ENCODE measurements at places on chromosomes 2 and 18.

DNA sequence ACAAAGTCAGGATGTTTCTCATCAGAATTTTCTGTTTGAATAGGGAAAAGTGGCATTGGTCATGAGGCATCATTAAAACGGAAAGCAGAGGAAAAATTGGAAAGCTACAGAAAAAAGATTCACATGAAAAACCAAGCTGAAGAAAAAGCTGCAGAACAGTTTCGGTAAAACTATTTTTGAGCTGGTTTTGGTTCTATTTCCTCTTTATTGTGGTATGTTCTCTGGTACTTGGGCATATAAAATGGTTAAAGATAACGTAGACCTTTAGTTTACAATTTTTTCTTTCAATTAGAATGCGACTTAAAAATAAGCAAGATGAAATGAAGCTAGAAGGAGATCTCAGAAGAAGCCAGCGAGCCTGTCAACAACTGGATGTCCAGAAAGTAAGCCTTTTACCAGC lies 7.6 kb downstream of the GPATCH11 start:
- DNase-seq: no peak

GRCh38 chr18:8397034-8397433 lies 212.2 kb upstream of the RAB12 start:
- no peak for DNase-seq

- DNase-seq: no peak
Measured at GRCh38 chr2:43032213-43033015, 194.0 kb downstream of the ZFP36L2 start.

DNA sequence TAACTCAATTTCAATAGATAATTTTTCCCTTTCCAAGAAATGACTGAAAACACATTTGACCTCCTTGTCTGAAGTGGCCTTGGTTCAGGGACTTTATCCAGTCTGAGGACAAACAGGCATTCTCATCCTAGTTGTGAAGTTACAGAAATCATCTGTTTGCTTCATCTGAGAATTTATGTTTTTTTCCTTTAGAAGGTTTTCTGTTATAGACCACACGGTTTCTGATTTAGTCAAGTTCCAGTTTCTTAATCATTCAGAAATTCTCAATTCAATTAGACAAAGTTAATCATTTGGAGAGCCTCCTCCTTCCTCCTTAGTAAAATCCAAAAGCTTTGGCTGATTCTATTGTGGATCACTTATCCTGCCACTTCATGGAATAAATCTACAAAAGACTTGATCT lies 60.9 kb downstream of the ICOS start:
- no peak for DNase-seq

DNA sequence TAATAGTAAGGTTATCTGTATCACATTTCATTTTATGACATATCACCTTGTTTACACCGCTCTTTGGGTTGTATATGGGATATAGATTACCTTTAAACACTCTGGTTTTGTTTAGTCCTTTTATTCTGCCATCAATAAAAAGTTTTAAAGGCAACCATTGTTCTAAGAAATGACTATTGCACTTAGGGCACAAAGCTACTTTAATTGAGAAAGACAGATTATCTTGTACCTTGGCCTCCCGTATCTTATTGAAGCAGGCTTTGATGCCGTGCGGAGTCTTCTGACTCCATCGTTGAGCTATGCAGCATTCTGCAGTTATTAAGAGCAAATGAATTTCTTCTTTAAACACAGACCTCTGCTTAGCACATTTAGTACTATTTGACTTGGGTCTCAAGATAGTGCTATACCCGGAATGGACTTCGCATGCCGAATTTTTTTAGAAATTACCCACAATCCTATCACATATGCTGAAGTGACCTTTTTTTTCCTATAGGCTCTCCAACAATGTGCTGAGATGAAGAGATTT lies 16.7 kb downstream of the PKDCC start:
- DNase-seq: no peak

GRCh38 chr2:23824777-23825212 lies 102.1 kb downstream of the ATAD2B start:
- no peak for DNase-seq

GRCh38 chr2:228446734-228447133 lies 265.2 kb upstream of the SPHKAP start:
- DNase-seq: no peak

DNA sequence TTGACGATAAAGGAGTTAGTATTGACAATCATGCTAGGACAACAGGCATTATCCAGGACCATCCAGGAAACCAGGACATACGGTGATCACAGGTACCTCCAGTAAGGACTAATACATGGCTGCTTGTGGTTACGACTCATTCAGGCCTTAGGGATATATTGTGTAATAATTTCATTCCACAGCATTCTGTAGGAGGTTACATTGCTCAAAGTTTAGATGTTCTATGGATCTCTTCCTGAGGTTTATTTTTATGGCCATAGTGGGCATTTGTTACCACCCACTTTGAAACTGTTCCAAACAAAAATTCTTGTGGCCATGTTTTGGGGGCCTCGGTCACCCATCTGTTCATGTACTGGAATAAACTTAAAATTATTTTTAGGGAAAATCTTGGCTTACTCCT lies 431.6 kb downstream of the METTL4 start:
- DNase-seq: no peak

GRCh38 chr2:173151671-173152401 lies 76.2 kb downstream of the MAP3K20 start:
- DNase-seq: no peak

DNA sequence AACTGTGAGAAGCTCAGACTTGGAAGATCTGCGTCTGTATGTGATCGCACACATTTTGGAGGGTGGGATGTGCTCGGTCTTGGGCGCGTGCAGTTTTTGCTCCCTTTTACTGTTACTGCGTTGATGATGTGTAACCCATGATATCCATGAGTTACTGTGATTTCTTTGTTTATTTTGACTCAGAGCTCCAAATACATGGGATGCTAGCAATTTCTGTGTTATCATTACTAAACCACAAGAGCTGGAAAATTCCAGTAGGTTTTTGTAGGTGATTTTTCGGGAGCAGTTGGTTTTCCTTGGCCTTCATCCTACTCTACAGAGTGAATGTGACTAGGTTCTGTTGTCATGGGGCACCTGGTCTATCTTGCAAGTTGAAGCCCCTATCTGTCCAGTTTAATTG lies 124.2 kb downstream of the AGAP1 start:
- DNase-seq: no peak

- no peak for DNase-seq
Measured at GRCh38 chr2:118169359-118170005, 81.2 kb downstream of the INSIG2 start.

DNA sequence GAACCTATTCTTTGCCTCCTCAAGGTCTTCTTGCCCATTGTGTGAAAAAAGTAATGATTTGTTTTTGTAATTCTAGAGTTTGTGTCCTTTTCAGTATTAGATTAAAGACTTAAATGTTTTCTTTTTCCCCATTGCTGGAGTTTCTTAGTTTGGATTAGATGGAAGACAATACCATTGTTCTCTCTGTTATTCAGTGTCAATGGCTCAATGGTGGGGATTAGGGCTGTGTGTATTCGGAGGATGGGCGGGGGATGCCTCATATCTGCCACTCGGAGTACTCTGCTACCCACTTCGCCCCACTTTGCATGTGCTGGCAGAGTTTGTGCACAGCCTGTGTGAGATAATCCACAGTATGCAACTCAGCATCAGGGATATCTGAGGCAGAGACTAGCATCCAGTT lies 90.1 kb downstream of the KLHL29 start:
- no peak for DNase-seq

GRCh38 chr2:127681976-127682857 lies 6.9 kb upstream of the LIMS2 start:
- DNase-seq: no peak

GRCh38 chr2:106316915-106317314 lies 122.8 kb upstream of the UXS1 start:
- DNase-seq: no peak

DNA sequence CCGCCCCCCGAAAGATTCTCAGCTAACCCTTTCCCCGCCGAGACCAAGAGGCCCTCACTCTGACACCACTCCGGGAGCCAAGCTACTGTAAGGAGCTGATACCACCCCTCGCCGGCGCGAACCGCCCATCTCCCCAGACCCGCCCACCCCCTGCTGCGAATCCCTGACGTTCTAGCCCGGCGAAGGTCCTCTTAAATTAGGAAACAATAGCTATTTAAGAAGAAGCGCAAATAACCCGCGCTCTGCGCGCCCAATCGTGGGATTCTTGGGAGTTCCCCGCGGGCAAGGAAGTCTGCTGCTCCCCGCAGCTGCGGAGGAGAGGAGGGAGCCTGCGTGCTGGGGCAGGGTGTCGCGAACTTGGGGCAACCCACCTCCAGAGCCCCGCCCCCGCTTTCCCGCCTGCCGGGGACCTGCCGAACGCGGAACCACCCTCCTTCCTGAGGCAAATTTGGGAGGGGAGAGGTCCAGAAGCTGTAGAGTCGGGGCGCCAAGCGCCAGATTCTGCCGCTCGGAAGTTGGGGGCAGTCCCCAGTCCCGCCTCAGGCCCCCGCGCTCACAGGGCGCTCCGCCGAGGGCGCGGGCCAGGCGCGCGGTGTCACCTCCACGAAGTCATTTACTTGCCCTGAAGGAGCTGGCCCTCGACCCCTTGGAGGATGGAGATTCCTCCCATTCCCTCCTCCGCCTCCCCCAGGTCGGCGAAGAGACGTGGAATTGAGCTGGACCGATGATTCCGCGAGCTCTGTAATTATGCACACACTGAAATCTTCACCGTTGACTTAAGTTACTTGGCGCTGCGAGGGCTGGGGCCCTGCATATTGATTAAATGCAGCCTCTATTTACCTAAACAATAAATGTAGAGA lies 8.4 kb upstream of the SP9 start:
- no peak for DNase-seq

GRCh38 chr2:8628179-8628865 lies 53.5 kb upstream of the ID2 start:
- DNase-seq: no peak

DNA sequence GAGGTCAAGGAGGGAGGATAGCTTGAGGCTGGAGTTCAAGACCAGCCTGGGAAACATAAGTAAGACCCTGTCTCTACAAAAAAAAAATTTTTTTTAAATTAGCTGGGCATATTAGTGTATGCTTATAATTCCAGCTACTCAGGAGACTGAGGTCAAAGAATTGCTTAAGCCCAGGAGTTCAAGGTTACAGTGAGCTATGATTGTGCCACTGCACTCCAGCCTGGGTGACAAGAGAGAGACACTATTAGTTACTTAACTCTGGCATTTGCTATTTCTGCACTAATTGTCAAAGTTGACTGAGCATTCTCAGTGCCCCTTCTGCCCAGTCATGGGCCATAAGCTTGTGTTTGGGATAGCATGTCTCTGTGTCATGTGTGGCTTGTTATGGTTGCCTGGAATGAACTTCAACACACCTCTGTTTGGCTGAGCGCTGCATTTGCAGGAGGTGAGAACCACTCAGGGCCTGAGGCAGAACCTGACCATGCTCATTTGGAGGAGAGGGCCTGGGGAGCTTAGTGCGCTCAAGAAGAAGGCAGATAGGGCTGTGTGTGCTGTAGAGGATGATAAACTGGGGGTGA lies 77.7 kb downstream of the SH3RF3 start:
- no peak for DNase-seq

DNA sequence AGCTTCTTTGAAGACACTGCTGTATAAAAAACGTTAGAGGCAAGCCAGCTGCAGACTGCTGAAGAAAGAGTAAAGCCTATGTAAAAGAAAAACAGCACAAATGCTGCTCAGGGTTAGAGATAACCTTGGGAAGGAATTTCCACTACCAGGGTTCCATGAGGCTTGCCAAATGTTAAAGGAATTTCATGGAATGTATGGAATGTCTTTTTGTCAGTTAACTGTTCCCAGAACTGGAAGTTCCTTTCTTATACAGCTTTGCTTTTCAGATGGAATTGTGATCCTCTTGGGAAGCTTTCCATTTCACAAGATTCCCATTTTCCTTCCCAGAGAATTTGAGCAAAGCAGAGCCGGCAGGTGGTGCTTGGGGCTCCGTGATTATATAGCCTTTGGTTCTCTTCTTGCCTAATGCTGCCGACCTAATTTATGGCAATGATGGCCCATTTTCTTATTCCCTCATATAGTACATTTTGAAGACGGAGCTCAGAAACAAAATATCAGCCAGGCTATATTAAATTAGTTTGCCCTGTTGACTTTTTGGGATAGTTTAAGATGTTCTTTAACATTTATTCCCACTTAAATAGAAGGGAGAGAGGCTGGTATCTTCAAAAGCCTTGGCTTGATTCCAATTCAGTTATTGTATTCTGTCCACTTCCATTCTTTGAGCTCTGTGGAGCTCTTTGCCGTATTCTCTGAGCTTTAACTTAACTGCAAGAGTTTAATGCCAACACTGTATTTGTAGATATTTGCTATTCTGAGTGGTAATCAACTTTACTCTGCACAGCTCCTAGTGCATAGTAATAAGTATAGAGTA lies 162.3 kb downstream of the PHLPP1 start:
- no peak for DNase-seq

- no peak for DNase-seq
Measured at GRCh38 chr2:63057249-63058143, 6.9 kb downstream of the OTX1 start.

DNA sequence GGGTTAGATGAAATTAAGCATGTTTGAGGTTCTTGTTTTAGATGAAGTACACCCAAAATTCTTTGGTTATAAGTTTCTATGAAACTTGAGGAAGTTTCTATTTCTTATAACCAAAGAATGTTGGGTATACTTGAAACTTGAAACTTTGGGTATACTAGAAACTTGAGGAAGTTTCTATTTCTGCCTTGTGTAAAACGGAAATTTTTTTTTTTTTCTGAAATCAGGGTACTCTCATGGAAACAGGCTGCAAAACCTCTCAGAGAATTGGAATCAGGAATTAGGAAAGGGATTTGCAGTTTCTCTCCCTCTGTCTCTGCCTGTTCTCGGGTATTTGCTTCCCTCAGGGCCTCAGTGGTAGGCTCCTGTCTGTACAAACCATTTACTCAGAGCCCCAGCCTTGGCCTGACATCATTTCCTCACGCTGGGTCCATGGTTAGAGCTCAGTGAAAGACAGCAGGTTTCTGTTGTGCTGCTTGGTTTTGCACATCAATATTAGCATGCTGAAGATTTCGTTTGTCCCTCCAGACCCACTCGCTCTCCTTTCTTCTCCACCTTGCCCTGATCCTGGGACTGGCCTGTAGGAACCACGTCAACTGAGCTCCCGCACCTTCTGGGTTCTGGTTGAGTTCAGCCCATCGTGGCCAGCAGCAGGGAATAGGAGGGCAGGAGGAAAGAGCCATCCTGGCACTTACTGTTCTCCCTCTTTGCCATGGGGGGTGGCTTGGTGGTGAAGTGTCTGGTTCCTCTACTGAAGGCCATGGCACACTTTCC lies 106.4 kb downstream of the POLR1A start:
- no peak for DNase-seq

GRCh38 chr2:241597561-241597960 lies 39.0 kb downstream of the BOK start:
- no peak for DNase-seq

Measured in activated gamma-delta T cell treated with anti-CD3 and anti-CD28 coated beads, Interleukin-2, amount 50 U/mL, for 16 hours (primary cell).